ENCODE measurements at places on chromosomes 12 and 14.

GRCh38 chr14:53147208-53147607 lies 5.9 kb downstream of the DDHD1 start:
- DNase-seq = no peak

- no peak for DNase-seq
Measured at GRCh38 chr12:113565368-113565767, 93.7 kb upstream of the LHX5 start.

DNA sequence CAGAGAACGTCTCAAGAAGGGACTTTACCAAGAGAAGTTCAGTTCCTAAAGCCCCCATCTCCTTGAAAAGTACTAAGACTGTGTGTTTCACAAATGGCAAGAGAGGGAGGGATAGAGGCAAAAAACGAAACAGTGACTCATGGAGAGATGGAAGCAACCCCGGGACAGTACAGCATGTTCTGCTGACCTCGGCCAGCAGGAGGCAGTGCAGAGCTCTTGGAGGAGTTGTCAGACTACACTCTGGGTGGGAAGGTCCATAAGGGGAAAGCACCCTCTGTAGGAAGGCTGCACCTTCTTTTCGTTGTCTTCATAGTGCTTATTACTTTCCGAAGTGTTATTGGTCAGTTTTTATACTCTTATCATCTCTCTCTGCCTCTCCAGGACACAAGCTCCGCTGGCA lies 525.2 kb upstream of the CCDC196 start:
- DNase-seq = peak; percentile 39

GRCh38 chr12:76936275-76937193 lies 57.7 kb upstream of the CSRP2 start:
- DNase-seq = no peak

DNA sequence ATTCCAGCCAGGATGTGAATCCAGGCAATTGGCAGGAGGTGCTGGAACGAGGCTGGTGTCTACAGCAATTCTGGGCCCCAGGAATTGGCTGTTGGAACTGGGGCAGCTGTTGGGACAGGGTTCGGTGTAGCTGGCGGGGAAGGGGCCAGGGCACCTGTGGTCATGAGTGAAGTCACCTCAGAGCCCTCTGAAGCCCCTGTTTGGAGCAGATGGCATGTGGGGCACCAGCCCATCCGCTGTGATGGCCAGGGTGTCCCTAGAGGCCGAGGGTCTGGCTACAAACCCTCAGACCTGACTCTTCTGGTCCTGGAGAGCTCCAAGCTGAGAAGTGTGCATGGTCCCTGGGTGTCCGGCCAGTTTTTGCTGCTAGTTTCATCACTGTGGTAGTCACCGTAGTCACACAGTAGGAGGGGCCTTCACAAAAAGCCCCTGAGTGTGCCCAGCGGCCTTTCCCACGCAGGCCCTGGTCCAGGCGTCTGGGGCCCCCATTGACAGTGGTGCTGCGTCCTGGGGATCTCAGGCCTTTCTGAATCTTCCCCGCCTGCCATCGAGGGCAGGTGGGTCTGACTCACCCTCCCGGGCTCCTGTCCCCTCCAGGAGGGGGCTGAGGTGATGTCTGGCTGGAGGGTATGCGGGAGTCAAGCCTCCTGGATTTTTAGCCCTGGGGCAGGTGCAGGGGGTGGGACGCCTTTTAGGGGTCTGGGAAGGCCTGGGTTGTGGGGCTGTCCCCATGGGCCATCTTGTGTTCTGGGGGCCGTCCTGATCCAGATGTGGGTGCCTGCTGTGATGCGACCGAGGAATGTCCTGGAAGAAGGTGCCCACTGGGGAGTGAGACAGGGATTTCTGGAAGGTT lies 368.0 kb downstream of the TMEM121 start:
- DNase-seq = no peak

GRCh38 chr14:37729218-37729617 lies 133.8 kb downstream of the TTC6 start:
- DNase-seq = no peak

- DNase-seq = no peak
Measured at GRCh38 chr12:94560431-94561221, 89.7 kb downstream of the TMCC3 start.

GRCh38 chr14:104806625-104807465 lies 5.9 kb downstream of the ZBTB42 start:
- no peak for DNase-seq

GRCh38 chr14:105430042-105430441 lies 10.4 kb downstream of the MTA1 start:
- DNase-seq = no peak

GRCh38 chr12:66901138-66901932 lies 222.5 kb upstream of the GRIP1 start:
- no peak for DNase-seq

DNA sequence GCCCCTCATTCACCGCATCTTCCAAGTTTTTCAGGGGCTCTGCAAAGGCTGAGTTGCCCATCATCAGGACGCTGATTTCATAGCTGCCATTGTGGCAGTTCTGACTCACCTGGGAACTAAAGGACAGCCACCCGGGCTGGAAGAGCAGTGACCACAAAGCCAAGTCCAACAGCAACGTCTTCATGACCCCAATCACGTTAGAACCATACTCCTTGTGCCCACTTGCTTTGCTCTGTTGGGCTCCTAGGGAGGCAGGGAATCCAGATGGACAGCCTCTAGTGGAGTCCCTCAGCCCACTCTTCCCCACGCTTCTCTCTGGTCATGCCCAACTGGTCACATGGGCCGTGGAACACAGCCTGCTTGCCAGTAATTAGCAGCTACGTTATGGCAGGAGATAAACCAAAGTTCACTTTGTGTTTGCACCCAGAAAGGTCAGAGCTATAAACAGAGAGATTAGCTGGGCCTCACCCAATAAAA lies at the start of gene GUCY2C:
TSS of gene GUCY2C (minus strand) at position 335 of the 477 bp plus-strand sequence. CDS start at position 184, 151 bp downstream.
- no peak for DNase-seq

DNA sequence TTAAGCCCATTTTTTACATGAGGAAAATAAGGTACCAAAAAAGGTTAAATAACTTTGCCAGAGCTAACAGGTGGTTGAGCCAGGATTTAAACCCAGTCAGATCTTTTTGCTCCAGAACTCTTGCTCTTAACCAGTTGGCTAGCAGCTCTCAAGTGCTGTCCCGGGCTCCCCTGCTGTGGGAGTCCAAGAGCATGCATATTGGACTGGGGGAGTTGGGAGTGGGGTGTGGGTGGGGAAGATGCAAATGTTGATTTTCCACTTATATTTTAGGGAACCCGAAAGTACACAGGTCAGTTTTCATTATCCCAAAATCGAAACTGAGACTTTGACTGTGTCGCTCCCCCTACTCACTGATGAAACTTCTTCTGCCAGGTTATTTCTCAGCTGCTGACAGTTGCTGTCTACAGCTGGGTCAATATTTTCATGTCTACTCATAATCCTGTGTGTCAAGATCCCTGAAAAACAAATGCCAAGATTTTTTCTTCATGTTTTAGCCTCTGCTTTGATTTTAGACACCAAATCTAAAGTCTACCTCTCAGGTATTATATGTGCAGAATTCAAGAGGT lies 172.3 kb upstream of the TMPO start:
- DNase-seq = no peak

- DNase-seq = no peak
Measured at GRCh38 chr14:45201905-45202304, 51.1 kb downstream of the MIS18BP1 start.

DNA sequence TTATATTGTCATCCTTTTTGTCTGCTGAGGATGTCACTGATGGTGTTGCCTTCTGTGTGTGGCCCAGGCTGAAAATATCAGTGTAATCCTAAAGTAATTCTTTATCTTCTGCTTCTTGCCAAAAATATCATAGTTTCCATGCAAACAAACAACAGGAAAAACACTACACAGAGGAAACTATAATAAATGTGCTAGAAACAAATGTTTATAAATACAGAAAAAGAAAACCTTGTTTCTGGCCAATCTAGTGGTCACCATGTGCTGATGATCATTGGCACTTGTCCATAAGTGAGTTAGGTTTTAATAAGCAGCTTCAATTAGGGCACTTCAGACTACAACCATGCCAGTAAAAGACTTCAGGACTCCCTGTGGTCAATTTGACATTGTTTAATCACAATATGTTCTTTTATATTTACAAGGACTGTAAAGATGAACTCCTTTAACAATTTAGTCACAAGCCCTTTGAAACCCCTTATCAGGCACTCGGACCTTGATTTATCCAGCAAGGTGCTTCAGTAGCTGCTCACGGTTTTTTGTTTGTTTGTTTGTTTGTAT lies 124.8 kb downstream of the TMTC3 start:
- DNase-seq = no peak

DNA sequence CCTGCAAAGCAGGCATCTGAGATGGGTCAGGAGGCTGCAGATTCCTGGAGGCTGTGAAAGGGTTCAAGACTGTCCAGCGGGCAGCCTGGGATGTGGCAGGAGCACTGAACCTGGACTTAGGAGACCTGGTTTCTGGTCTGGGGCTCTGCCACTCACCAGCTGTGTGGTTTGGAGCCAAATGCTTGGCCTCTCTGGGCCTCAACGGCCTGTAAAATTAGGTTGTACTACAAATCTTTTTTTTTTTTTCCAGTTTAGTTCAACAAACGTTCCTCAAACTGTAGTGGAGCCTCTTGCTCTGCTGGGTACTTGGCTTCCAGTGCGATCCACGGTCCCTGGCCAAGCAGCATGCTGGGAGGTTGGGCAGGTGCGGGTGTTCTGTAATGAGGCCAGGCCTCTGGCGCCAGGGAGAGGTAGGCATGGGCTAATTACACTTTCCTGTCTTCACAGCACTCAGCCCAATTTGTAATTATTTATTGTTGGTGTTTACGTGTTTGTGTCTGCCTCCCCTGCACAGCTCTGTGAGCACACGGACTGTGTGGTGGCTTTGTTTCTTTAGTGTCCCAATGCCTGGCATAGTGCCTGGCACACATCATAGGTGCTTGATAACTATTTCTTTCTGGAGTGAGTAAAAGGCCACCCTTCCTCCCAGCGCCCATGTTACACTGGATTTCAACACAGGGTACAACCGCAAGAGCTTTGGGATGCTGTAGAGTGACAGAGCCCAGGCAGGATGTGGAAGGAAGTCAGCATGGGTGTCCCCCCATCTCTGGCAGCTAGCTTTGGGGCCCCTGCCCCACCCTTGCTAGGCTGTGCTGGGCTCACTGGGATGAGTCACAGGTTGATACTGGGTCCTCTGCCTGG lies 5.8 kb upstream of the KRT80 start:
- no peak for DNase-seq

DNA sequence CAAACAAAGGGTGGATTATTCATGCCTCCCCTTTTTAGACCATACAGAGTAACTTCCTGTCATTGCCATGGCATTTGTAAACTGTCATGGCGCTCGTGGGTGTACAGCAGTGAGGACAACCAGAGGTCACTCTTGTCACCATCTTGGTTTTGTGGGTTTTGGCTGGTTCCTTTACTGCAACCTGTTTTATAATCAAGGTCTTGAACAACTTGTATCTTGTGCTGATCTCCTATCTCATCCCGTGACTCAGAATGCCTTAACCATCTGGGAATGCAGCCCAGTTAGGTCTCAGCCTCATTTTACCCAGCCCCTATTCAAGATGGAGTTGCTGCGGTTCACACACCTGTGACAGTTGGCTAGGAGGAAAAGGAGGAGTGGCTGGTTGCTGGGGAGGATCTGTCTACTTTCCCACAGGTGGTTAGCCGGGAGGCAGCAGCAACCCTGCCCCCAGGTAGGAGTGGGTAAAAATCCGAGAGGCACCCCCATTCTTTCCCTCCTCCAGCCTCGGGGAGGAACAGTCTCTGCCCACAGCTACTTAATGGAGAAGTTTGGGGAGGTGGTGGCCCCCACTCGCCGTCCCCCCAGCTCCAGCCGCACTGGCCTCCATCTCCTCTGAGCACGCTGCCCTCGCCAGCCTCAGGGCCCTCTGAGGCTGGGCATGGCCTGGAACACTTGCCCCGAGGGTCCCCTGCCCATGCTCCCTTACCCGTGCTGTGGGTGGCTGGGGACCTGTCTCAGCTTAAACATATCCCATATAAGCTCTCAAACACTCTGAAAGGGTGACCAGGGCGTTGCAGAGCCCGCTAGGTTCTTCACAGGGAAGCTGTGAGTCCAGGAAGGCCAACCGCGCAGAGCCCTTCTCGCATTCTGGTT lies 41.7 kb downstream of the SMIM41 start:
- no peak for DNase-seq

GRCh38 chr12:82583756-82584155 lies 103.0 kb upstream of the TMTC2 start:
- no peak for DNase-seq

GRCh38 chr14:100739306-100739705 lies 12.6 kb downstream of the DLK1 start:
- DNase-seq = no peak

DNA sequence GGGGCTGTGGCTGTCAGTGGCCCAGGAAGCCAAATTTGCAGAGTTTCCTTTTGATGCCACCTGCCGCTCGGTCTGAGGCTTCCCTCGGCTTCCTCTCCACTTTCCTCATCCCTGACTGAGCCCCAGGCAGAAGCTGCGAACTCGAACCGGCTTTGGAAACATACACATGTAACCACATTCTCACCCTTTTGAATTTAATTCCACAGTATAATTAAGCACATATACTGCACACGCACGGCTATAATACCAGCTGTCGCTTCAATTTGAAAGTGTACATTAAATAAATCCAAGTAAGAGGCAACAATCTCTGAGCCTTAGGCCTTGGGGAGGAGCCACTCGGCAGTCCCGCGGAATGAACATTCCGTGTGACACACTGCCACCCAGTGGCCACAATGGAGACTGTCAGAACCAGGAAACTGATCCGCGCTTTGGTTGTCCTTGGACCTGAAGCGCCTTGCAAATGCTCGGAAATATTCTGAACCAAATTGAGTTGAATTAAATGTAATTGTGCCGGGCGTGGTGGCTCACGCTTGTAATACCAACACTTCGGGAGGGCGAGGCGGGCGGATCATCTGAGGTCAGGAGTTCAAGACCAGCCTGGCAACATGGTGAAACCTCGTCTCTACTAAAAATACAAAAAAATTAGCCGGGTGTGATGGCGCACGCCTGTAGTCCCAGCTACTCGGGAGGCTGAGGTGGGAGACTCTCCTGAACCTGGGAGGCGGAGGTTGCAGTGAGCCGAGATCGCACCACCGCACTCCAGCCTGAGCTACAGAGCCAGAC lies 117.9 kb upstream of the TMPO start:
- DNase-seq = peak; percentile 67

- DNase-seq = no peak
Measured at GRCh38 chr14:104323551-104324175, 185.3 kb downstream of the KIF26A start.

DNA sequence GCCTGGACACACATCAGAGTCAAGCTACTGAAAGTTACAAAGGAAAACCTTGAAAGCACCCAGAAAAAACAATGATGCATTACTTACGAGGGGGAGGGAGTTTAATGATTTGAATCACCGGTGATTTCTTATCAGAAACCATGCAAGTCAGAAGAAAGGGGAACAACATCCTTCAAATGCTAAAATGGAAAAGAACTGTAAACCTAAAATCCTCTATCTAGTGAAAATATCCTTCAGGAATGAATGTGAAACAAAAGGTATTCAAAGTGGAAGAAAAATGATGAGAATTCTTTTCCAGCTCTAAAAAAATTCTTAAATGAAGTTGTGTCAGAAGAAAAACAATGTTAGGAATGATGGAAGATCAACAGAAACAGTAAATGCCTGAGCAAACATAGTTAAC lies 16.8 kb downstream of the SCAF11 start:
- no peak for DNase-seq

- no peak for DNase-seq
Measured at GRCh38 chr12:114431902-114432301, 26.0 kb upstream of the TBX5 start.
